ENCODE measurements at places on chromosomes 12 and 14.

DNA sequence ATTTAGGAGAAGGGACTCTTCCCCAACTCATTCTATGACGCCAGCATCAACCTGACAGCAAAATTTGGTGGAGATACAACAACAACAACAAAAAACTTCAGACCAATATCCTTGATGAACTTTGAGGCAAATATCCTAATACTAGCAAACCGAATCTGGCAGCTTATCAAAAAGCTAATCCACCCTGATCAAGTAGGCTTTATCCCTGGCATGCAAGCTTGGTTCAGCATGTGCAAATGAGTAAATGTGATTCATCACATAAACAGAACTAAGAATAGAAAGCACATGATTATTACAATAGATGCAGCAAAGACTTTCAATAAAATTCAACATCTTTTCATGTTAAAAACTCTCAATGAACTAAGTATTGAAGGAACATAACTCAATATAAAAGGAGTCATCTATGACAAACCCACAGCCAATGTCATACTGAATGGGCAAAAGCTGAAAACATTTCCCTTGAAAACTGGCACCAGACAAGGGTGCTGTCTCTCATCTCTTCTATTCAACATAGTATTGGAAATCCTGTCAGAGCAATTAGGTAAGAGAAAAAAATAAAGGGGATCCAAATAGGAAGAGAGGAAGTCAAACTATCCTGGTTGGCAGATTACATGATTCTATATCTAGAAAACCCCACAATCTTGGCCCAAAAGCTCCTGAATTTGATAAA lies 233.3 kb downstream of the CCDC59 start:
- no peak for DNase-seq

DNA sequence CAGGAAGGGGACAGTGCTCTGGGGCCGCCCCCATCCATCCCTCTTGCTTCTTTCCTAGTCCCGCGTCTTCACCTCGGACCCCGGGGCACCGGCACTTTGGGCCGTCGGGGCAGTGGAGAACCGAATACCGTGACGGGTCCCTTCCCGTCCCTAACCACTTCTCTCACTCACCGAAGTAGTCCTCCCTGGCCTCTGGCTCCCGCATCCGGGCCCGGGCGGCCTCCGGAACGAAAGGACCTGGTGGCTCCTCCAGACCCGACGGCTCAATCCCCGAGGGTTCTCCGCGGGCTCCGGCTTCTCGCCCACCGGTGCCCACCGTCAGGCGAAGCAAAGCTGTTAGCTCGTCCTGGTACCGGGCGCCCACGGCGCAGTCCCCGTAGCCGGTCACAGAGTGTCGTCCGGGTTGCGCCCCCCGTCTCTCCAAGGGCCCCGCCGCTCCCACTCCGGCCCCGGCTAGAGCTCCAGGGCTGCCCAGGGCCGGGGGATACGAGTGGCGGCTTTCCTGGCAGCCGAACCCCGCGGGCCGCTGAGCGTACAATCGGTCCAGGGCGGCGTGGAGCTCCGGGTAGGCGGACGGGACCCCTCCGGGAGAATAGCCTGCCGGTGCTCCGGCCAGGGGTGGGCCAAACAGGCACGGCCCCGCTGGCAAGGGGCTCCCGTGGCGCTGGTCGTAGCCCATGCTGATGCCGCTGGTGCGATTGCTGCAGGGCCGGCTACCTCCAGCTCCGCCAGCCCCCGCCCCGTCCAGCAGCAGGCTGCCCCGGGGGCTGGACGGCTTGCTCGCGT lies 1.1 kb downstream of the AJUBA start:
- no peak for DNase-seq

- no peak for DNase-seq
These were observed 25.0 kb upstream of the HMGA2 start for GRCh38 chr12:65799331-65799730.

DNA sequence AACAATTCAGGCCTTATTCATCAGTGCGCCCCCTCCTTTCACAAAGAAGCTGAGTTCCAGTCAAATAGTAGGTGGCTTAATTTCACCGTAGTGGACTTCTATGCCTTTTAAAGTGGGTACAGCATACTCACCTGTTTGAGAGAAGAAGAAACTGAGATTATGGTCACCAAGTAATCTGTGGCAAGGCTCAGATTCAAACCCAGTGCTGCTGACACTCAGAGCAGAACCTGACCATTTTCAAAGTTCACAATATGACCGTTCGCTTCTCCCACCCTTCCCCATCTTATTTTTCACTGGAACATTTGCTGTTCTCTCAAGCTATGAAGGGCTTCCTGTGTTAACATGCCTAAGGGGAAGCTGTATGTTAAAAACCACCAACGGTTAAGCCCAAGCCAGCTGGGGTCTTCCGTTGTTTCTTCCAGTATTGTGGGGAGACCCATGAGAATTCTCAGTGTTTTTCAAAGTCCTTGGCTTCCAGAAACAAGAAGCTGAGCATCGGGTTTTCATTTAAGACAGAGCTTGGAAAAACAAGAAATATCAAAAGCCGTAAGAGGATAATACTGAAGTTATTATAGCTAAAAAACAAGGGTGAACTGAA lies 6.1 kb upstream of the PSMA6 start:
- DNase-seq: no peak

Measured in activated CD4-positive, alpha-beta T cell treated with anti-CD3 and anti-CD28 coated beads for 24 hours (primary cell).